Activated CD4-positive, alpha-beta T cell treated with anti-CD3 and anti-CD28 coated beads, Interleukin-2, Interleukin-6, amounts not matched to agents 100 ng/mL and 50 ng/mL, durations not matched to agents 16 hours and 8 hours (primary cell): ENCODE measurements at places on chromosomes 11 and 22.
A peak's percentile ranks its signal among the peaks of the same experiment; 100 is the strongest.

DNA sequence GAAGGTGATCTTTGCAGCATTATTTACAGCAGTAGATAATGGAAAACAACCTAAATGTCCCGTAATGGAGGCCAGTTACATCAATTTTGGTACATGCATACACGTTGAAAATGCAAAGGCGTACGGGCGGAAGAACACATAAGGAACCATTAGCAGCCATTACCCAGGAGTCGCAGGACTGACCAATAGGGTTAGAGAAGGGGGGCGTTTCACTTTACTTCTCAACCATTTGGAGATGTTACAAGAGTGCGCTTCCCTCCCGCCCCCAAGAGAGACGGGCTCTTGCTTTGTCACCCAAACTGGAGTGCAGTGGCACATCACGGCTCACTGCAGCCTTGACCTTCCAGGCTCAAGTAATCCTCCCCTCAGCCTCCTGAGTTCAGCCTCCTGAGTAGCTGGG is 52.8 kb upstream of the SLC35C1 start:
- no peak for DNase-seq

- DNase-seq, result peak; percentile 61
Observed at GRCh38 chr11:120172054-120172911, 34.4 kb upstream of the TRIM29 start.

DNA sequence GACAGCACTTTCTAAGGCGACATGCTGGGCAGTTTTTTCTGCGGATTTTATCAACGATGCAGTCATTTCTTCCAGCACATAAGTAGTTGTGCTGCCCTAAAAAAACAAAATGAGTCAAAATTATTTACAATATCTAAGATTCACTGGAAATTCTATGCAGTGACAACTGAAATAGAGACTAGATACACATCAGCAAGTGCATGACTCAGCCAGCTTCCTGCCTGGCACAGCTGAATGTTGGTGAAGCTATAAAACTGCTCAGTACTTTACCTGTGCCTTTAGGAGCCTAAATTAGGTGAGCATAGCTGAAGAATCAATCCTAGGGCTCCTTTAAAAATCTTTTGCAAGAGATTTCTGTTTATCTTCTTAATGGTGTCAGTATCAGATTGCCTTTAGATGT is 37.8 kb downstream of the PGR start:
- peak; percentile 37 for DNase-seq

DNA sequence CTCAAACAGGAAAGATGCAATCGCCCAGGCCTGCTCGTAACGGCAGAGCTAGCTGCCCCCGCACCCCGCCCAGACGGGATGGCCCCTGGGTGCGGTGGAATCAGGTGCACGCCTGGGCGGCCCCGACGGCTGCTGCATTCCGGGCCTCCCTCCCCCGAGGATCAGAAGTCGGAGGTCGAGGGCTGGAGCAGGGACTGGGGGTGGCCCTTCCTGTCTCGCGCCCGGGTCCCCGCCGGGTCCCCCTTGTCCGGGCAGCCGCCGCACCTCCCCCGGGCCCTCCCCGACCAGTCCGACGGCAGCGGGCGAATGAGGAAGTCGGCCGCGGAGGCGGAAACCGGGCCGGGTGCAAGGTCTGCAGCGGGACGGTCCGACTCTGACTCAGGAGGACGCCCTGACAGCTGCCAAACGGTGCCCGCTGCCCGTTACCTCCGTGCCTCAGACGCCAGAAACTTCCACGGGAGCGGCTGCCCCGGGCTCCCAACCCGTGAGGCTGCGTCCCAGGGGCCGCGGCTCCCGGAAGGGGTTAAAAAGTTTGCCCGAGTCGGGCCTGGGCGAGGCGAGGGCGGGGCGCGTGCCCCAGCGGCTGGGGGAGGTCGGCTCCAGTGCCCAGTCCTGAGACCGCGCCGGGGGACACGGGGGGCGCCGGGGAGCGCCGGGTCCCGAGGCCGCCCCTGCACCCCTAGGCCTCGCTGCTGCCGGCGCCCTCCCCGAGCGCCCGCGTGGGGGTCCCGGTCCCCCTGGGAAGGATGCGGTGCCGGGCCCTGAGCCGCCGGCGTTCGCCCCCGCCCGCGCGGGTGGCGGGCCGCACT is 663 bp downstream of the MYH9 start:
- DNase-seq, result peak; percentile 73

- no peak for DNase-seq
Observed at GRCh38 chr11:122706291-122707088, 51.0 kb downstream of the UBASH3B start.

- DNase-seq, result no peak
Observed at GRCh38 chr11:126501641-126502040, 146.2 kb downstream of the ST3GAL4 start.

GRCh38 chr11:92692826-92693546 is 276.5 kb upstream of the MTNR1B start:
- DNase-seq, result no peak
